Bronchial epithelial cell (primary cell): ENCODE measurements at places on chromosomes 12 and 14.

GRCh38 chr12:69828897-69829296 lies 3.9 kb downstream of the MYRFL start:
- DNase-seq: no peak

GRCh38 chr12:91889910-91890309 lies 255.7 kb downstream of the BTG1 start:
- DNase-seq: peak; percentile 72

DNA sequence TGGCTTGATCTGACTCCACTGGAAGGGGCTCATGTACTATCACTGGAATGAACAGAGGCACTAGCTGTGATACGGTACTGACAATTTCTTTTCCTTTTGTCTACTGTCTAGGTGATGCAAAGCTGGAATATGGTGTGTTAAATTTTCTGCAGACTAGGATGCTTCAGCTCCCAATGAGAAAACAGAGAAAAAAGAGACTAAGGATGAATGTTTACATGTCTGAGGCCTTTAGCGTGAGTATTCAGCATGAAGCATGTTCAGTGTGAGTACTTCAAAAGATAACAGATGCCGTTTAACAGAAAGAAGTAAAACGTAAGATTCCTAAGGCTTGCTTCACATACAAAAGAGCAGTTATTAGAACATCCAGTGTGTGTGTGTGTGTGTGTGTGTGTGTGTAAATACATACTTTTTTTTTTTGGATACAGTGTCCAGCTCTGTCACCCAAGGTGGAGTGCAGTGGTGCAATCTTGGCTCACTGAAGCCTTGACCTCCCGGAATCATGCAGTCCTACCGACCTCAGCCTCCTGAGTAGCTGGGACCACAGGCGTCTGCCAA lies 92.3 kb upstream of the FERMT2 start:
- DNase-seq: no peak

GRCh38 chr14:24693353-24693737 lies 59.4 kb upstream of the GZMB start:
- DNase-seq: no peak

DNA sequence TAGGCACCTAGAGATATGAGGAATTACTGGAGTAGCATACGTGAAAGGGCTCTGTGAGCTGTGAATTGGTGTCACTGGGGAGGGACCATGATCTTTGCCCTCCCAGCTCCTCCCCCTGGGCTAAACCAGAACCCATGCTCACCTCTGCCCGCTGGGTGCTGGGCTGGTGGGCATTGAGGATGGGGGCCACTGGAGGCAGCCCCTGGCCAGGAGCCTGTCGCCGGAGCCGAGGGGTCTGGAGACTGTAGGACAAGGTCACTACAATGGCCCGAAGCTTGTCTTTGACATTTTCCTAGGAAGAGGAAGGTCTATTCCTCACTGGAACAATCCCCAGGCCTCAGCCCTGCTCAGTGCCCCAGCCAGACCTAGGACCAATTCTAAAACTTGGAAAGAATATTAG lies 11.6 kb downstream of the ITGA7 start:
- DNase-seq: no peak

- DNase-seq: peak; percentile 68
Observed at GRCh38 chr14:76917158-76917596, 91.0 kb downstream of the LRRC74A start.

DNA sequence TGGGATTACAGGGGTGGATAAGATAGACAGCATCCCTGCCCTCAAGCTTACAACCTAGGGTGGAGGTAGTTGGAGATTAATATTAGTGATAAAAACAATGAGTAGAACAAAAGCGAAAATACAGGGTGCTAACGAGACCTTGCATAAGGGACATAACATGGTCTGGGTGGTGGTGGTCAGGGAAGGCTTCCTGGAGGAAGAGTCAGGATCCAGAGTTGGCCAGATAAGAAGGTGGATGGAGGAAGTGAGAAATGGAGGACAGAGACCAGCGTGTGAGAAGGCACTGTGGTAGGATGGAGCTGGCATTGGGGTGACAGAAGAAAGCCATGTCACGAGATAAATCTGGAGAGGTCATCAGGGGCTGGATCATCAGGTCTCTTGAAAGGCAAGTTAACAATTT lies 19.2 kb downstream of the NOS1 start:
- no peak for DNase-seq

- no peak for DNase-seq
Observed at GRCh38 chr14:86652526-86652925, 1122.6 kb downstream of the FLRT2 start.

DNA sequence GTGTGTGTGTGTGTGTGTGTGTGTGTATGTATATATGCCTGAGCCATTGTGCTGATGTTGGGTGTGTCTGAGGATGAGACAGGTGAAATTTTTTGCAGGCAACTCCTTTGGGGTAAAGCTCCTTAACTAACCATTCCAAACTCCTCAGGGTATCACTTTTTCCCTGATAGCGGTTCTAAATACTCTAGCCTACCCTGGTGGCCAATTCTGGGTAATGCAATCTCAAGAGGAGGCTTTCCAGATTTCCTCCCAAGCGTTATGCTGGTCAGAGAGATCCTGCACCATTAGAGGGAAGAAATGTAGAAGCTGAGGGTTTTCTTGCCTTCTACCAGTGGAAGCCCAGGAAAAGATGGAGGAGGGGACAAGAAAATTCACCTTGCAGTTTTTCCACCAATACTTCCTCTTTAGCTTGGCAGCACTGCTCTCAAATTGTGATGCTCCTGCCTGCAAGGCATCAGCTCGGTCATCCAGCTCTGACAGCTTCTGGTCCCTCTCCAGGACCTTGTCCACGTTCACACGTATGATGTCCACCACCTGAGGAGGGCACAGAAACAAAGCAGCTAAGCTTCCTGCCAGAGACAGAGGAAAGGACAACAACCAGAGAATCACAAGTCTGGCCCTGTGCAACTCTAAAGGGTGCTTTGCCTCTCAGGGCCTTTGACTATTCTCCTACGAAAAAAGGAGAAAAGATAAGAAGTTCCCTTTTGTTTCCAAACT lies 4.9 kb downstream of the VAMP1 start:
- peak; percentile 60 for DNase-seq

GRCh38 chr12:42446761-42447160 lies 120.8 kb downstream of the PPHLN1 start:
- peak; percentile 5 for DNase-seq

GRCh38 chr12:94603434-94604365 lies 46.7 kb downstream of the TMCC3 start:
- peak; percentile 44 for DNase-seq

DNA sequence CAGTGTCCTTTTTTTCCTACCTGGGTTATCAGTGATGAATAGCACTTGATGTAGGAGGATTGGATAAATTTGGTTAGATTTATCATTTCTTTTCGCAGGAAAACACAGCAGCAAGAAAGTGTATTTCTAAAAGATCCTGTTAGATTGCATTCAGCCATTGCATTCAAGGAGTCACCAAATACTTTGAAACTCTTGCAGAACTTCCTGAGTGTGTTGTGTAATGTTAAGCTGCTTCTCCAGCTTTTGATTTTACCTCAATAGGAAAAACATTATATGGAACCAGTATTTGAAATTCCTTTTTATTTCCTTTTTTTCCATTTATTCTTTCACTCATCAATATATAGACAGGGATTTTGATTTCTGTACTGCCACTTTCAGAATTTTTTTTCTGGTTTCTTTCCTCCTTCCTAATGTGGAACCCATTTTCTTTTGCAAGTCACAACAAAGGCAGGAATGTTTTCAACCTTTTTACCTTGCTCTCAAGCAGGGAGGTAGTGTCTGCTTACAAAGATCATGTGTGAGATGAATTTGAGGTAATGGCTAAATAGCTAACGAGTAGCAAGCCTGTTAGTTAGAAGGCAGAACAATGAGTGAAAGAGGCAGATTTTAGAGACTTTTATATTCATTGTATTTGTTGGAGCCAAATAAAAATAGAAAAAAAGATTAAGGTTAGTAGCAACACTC lies 56.2 kb downstream of the PPHLN1 start:
- peak; percentile 59 for DNase-seq

GRCh38 chr14:99803106-99803775 lies 10.0 kb downstream of the EML1 start:
- no peak for DNase-seq

GRCh38 chr12:12717586-12718380 lies 615 bp downstream of the CDKN1B start:
- peak; percentile 9 for DNase-seq

DNA sequence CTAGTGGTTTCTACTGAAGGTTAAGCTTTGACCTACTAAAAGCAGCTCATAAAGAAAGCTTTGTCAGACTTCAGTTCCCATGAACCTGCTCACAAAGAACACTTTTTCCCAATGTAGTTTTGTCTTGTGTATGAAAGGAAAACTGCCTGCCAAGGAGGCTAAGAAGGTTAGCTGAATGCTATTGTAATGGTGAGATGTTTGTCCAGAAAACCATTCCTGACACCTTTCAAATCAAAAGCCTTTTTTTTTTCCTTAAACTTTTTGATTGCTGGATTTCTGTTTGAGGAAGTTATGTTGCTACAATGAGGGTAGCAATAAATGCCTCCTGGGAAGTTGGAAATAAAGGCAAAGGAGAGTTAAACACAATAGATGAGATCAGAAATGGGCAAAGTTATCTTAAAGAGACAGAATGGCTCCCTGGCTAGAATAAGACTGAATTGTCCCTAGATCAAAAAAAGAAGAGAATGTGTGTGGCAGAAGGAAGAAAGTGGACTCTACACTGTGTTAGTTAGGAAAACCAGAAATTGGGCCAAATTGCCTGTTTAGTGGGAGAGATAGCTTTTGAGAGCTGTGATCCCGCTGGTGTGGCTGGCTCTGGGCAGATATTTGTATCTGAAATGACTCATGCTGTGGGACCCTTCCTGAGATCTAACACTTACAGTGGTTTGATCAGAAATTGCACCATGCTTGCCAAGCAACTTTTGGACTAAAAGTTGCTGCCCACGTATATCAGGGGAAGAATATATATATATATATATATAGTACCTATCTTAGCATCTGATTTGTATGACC lies 27.5 kb downstream of the TECPR2 start:
- no peak for DNase-seq

GRCh38 chr12:80272387-80272915 lies 171.6 kb upstream of the PTPRQ start:
- no peak for DNase-seq

DNA sequence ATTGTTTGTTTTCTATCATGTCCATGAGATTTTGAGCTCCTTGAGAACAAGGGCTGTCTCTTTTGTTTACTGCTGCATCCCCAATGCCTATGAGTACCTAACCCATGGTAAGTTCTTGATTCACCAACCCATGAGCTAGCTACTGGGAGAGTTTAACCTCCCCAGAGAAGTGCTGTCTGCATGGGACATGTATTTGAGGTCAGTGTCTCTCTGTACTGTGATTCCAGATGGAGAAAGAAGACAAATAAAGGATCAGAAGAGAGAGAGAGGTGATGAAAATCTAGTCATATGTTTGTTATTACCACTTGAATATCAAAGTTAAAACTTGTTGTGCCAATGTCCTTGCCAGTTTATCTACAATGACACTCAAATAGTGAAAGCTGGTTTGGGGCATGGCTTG lies 421.8 kb downstream of the BCAT1 start:
- DNase-seq: no peak

GRCh38 chr14:78581229-78581628 lies 411.1 kb downstream of the NRXN3 start:
- DNase-seq: no peak

DNA sequence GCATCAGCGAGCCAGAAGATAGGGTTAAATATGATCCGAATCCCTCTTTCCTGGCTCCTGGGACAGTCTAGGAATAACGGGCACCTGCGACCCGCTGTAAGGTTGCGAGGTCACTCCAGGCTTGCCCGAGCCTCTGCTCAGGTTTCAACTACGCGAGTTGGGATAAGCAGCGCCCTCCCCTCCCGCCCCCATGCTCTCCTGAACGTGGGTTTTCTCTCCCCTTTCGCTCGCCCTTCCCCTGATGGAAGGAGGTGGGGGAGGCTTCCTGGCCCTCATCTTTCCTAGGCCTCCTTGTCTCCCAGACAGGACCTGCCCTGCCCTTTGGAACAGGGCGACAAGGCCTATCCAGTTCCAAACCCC lies 753 bp upstream of the ATP5MC2 start:
- DNase-seq: no peak

DNA sequence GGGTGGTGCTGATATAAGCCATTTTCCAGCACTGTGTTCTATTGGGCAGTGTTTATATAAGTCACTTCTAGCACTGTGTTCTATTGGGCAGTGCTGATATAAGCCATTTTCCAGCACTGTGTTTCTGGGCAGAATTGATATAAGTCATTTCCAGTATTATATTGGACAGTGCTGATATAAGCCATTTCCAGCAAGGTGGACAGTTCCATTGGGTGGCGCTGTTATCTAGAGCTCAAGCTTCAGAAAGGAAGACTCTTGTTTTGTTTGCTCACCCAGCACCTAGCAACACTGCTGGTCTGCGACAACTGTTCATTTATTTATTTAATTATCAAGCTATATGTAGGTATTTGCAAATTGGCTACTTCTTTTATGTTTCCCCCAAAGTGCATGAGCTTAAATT lies 690.3 kb downstream of the AACS start:
- DNase-seq: no peak

- DNase-seq: no peak
Observed at GRCh38 chr14:24381363-24382063, 13.5 kb downstream of the NFATC4 start.

- no peak for DNase-seq
Observed at GRCh38 chr14:68511129-68512047, 281.5 kb downstream of the ZFP36L1 start.

DNA sequence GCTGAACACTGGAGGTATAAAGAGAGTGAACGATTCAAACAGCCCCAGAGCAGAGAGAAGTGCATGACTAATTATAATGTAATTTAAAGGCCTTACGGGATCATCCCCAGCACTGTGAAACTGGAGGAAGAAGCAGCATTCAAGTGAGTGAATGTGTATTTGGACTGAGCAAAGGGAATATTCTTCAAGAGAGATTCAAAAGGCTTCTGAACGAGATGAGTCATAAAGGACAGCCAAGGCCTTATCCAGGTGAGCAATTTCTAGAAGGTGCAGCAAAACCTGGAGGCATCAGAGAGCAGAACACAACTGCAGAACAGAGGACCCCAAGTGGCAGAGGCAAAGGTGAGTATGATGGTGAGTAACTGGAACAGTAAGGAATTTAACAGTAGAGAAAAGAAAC lies 127.2 kb downstream of the BCAT1 start:
- peak; percentile 81 for DNase-seq

GRCh38 chr12:124541322-124541721 lies 26.1 kb downstream of the NCOR2 start:
- DNase-seq: no peak

GRCh38 chr12:6970096-6970527 lies 352 bp downstream of the PHB2 start:
- no peak for DNase-seq

- peak; percentile 50 for DNase-seq
Observed at GRCh38 chr12:105275997-105276733, 40.2 kb upstream of the APPL2 start.

- no peak for DNase-seq
Observed at GRCh38 chr12:70535896-70536374, 101.3 kb downstream of the PTPRB start.
